CD8-positive, alpha-beta memory T cell (primary cell): ENCODE measurements at places on chromosomes 4 and X. TPM values are rescaled to one million over a fixed set of nuclear protein-coding genes. Genes with fewer than 3 reads are reported as not detected.

ENPEP gene
- not detected for polyA plus RNA-seq

GRIA3 gene
- polyA plus RNA-seq = not detected

CXCL1 gene
- polyA plus RNA-seq = not detected

CYLC1 gene
- polyA plus RNA-seq = not detected

MTNR1A gene
- not detected for polyA plus RNA-seq

BMPR1B gene
- polyA plus RNA-seq = 0.14 TPM

BEX2 gene
- 68.6 TPM for polyA plus RNA-seq

DDX53 gene
- not detected for polyA plus RNA-seq

MBNL3 gene
- polyA plus RNA-seq = 31.1 TPM

MAGEE2 gene
- not detected for polyA plus RNA-seq

BRS3 gene
- not detected for polyA plus RNA-seq

FRAS1 gene
- not detected for polyA plus RNA-seq

AGTR2 gene
- polyA plus RNA-seq = not detected

SPANXN4 gene
- not detected for polyA plus RNA-seq

NUDT10 gene
- 0.17 TPM for polyA plus RNA-seq

DHX15 gene
- polyA plus RNA-seq = 54.8 TPM

RASL11B gene
- 0.12 TPM for polyA plus RNA-seq

BEX1 gene
- 0.28 TPM for polyA plus RNA-seq

AFAP1 gene
- polyA plus RNA-seq = 2.3 TPM

BMP2K gene
- 1.6 TPM for polyA plus RNA-seq

POLN gene
- polyA plus RNA-seq = 0.55 TPM

GDI1 gene
- 49.1 TPM for polyA plus RNA-seq

DMP1 gene
- not detected for polyA plus RNA-seq

PRRG1 gene
- polyA plus RNA-seq = not detected

GAGE1 gene
- polyA plus RNA-seq = not detected

PRKG2 gene
- polyA plus RNA-seq = 0.53 TPM

TMEM35A gene
- not detected for polyA plus RNA-seq

YY2 gene
- polyA plus RNA-seq = 0.59 TPM

XAGE1A gene
- not detected for polyA plus RNA-seq

AFM gene
- not detected for polyA plus RNA-seq

BGN gene
- not detected for polyA plus RNA-seq

GPRASP2 gene
- polyA plus RNA-seq = 1.0 TPM

TASL gene
- 1.2 TPM for polyA plus RNA-seq

COX7B2 gene
- not detected for polyA plus RNA-seq

DUX4 gene
- polyA plus RNA-seq = not detected

POU4F2 gene
- polyA plus RNA-seq = not detected

EGF gene
- polyA plus RNA-seq = not detected

PHOX2B gene
- polyA plus RNA-seq = not detected

ATOH1 gene
- not detected for polyA plus RNA-seq

SSX2B gene
- not detected for polyA plus RNA-seq

SEPSECS gene
- 3.1 TPM for polyA plus RNA-seq

PDZD4 gene
- polyA plus RNA-seq = 2.1 TPM

ALB gene
- not detected for polyA plus RNA-seq

NUDT6 gene
- polyA plus RNA-seq = 1.6 TPM

HTN3 gene
- not detected for polyA plus RNA-seq

CORIN gene
- polyA plus RNA-seq = 0.06 TPM

PWWP3B gene
- polyA plus RNA-seq = not detected

P2RY10 gene
- 58.8 TPM for polyA plus RNA-seq

TACR3 gene
- polyA plus RNA-seq = not detected
